ENCODE measurements at places on chromosomes 7 and 10.

DNA sequence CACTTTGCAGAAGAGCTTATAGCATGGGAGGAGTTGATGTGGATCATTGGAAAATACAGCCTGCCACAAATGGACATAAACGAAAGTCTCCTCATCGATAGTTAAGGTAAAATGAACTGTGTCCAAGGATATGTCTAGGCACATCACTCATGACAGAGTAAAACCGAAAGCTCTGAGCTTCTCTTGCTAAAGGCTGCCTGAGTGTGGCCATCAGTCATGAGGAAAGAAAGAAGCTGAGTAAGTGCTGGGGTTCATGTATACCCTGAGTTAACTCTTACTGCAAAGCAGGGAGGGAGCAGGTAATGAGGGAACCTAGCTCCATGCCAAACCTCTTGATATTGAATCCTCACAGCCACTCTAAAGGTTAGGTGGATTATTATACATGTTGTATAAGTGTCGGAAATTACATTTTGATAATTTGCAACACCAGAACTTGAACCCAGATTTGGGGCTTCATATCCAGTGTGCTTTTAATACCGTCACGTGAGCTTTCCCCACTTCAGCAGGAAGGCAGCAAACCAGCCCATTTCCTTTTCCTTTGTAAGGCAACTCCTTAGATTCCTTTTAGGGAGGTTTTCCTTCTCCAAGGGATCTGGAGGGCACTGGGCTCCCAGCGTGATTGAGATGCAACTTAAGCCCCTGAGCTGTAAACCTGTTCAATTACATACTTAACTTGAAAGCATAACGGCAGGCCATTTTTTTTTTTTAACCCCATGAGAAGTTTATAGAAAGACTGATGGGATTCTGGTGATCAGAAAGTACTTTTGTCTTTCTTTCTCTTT, 215.0 kb downstream of the PHF14 start:
- no peak for DNase-seq

DNA sequence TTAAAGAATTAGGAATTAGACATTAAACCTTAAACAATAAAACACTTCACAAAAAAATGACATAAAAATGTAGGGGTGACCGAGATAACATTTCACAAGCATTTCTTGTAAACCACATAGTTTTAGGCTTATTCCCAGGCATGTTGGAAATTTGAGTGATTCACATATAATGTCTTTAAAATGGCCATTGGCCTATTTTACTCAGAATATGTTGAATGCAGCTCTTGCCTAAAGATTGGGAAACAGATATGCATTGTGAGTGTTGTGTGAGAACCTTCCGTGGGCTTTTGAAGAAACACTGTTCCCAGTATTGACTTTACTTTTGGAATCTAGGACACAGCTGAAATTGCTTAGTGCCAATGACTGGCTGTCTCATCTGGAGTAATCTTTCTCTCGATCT, 79.6 kb downstream of the ARL5B start:
- no peak for DNase-seq

GRCh38 chr7:144256112-144256511, 8.5 kb downstream of the OR2A7 start:
- no peak for DNase-seq

GRCh38 chr10:93579089-93579488, 12.6 kb downstream of the FFAR4 start:
- DNase-seq, result no peak

GRCh38 chr7:44693641-44694313, 54.9 kb upstream of the ZMIZ2 start:
- no peak for DNase-seq

DNA sequence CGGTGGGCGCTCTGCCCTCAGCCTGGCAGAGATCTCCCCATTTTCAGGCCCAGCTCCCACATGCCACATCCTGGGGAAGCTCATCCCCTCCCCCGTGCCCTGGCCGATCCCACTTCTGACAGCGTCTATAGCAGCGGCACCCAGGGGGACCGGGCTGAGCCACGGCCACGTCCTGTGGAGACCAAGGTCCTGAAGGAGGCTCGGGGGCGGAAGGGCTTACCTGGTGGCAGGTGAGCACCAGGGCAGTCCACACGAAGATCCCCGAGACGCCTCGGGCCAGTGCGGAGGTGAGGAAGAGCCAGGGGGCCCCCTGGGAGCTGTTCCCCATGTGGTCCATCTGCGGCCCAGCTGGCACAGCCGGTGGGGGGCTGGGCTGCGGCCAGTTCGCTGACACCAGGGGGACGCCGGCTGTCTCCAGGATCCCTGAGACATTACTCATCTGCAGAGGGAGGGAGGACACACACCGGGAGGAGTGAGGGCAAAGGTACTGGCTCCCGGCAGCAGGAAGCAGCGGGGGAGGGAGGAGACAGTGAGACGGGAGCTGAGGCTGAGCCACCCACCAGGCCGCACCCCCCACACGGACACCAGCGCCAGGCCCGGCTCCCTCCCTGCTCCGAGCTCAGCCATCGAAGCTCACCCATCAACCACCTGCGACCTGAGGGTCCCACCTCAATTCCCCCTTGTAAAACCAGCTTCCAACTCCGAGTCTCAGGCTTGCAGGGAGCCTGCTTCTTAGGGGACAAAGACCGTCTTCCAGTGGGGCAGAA, 776 bp downstream of the TMEM184A start:
- DNase-seq, result no peak

GRCh38 chr10:78616125-78616695, 452.6 kb upstream of the ZMIZ1 start:
- no peak for DNase-seq

DNA sequence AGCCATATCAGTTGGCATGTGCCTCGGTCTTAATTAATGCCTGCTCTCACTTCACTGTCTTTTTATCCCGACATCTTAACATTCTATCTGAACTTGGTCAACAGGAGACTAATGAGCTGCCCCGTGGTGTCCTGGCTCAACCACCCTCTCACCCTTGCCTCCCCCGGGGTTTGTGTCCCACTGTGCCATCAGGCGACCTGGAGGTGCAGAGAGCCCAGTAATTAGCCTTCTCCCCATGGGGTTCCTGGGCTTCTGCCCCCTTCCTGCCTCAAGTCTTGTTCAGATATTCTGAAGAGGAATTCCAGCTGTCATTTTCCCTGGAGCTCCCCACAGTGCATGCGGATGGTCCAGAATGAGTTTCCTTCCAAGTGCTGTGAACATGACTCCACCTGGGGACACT, 10.1 kb upstream of the JAKMIP3 start:
- no peak for DNase-seq

DNA sequence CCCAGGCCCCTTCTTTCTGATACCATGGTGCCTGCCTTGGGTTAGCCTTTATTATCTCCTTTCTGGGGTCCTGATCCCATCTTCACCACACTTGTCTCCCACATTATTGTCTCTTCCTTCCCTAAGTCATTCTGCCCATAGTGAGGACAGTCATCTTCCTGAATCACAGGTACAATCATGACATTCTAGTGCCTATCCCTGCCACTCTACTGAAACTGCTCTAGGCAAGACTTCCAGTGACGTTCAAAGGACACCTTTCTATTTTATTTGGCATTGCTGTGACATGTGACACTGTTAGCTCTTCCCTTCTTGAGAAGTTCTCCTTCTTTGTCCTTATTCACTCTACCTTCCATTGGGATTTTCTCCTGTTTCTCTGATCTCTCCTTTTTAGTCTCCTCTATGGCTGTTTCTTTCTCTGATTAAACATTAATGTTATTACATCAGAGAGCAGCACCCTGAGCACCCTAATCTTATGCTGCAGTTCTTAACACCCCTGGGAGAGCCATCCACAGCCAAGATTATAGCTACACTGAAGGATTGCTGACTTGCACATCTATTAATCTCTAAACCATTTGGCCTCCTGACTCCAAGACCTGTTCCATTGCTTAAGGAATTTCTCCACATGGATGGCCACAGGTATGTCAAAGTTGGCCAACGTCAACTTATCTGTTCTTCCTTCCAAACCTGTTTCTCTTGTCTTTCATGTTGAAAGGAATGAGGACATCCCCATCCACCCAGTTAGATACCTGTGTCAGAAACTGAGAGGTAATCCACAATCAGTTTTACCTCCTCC, 10.9 kb downstream of the MACC1 start:
- DNase-seq, result no peak

- no peak for DNase-seq
Observed at GRCh38 chr10:101061624-101062231, at the start of gene KAZALD1. Gene KAZALD1 (plus strand): TSS chr10:101061989. CDS start chr10:101062593, 604 bp downstream.

DNA sequence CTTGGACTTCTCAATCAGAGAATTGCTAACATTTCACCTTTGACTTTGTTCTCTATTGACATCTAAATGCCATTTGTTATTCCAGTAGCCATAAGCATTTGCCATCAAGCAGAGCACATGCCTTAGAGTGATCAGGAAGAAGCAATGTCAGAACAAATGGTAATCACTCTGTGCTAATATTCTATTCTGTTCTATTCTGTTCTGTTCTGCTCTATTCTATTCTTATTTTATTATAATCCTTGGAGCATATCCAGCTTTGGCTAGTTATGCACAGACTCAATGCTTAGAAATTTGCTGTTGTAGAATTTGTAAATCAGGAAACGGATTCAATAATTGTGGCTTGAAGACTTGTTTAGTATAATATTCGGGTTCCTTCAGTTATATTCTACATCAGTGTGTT, 175.4 kb downstream of the EXOC4 start:
- no peak for DNase-seq

- no peak for DNase-seq
Observed at GRCh38 chr7:90246171-90246570, 1.2 kb downstream of the CFAP69 start.

DNA sequence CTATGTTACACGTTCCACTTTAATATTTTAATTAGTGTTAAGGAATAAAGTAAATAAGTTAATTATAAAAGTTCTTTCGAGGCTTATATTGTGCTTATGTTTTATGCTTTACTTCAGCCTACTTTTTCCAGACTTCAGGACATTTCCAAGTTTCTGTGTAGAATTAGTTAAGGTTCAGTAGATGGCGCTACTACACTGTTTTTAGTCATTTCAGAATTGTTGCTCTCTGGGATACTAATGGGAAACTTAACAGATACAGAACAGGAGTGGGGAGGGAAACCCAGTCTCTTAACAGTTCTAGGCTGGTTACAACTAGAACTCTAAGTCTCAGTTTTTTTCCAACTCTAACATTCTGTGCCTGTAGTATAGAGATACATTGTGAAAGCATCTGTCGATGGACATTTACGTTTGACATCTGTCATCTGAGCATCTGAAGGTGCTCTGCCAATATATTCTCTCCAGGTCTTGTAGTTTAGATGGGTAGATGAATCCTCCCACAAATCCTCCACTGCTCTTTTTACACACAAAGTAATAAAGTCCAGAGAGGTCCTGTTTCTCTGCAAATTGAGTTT, 56.8 kb upstream of the FAM171A1 start:
- DNase-seq, result peak; percentile 48

DNA sequence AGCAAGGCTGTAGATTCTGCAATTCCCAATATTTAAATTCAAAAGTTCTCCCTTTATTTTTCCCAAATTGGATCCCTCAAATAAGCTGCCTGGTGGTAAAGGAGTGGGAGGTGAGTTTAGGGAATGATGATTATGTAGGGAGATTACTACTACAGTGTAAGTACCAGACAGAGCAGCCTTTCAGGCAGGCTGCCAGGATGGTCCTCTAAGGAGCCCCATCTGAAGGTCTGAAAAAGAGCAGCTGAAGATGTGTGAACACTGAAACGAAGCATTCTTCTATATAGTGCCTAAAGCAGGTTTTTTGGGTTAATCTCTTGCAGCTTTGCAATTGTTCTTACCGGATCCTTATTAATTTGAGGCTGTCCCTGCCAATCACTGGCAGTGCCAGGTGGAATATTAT, 84.7 kb downstream of the CREB5 start:
- DNase-seq, result no peak

DNA sequence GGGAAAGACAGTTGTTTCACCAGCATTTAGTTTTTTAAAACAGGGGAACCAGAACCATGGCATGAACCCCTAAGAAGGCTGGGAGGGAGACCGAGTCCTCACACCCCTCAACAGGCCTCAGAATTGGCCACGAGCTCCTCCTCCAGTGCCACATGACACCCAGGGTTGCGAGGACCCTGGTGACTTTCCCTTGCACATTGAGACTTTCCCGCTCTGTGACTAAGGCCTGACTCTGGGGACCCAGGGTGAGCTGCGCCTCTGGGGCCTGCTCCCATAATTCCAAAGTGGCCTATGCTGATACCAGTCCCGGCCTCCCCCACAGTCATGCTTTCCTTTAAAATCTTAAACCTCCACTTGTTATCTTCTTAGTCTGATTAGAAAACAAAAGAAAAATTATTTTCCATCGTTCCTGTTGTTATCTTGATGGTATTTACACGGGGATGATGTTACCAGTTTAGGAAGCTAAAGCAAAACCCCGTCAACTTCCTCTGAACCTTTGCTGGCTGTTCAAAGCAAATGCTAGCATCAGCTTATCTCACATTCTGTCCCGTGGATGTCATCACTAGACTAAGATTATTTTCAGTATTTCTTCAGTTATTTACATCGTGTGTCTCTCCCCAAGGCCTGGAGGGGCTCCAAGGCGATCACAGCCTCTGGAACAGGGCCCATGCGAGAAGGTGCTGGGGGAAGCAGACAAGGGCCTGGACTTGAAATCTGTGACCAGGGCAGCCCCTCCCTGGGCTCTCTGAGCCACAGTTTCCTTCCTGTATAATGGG, 42.1 kb downstream of the FAM53B start:
- DNase-seq, result no peak

GRCh38 chr10:34859170-34859569, 44.1 kb upstream of the PARD3 start:
- DNase-seq, result no peak

DNA sequence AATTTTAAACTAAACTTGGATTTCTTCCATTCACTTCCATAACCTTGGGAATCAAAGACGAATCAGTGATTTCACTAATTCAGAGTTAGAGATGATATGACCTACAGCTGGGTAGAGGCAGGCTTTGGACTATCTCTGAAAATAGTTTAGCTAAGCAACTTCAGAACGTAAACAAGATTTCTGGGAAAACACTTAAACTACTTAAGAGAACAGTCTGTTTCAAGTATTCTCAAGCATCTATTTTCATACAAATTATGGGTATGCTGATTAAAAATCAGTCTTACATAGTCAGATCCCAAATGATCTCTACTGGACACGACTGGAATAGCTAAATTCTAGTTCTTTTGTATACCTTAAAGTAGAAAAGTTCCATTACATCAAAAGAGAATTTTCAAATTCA, 179.9 kb downstream of the PLCE1 start:
- DNase-seq, result no peak

- DNase-seq, result no peak
Observed at GRCh38 chr7:17368856-17369524, 70.5 kb downstream of the AHR start.

DNA sequence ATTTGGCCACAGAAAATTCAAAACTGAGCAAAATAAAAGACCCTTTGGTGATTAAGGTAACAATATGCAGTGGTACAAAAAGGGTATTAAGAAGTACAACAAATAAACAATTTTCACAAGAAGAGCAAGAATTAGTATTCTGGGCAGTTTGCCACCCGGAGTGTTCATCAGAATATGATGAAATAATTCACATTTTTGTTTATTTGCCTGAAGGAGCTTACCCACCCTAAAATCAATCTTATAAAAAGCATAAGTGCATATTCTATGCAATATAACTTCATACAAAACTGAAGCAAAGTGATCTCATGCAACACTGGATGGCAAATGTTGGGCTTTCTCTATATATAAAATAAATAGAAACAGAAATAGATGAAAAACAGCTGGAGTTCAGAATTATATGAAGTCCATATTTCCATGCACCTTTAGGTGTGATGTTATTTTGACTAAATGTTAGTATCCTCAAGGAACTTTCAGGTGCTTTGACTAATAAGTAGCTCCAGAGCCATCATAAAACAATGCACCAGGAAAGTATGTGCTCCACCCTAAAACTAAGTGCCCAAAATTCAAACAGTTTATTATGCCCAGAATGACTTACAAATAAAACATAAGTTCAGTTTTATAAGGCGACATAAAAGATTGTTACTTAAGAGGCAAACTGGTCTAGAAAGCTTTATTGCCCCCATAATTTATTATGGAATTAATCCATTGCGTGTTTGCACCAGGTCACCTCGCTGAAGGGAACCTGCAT, 474.3 kb downstream of the SEMA3D start:
- no peak for DNase-seq
